ENCODE measurements at places on chromosomes 6 and 20. TPM values are rescaled to one million over a fixed set of nuclear protein-coding genes. Genes with fewer than 3 reads are reported as not detected.

AIF1 gene
- total RNA-seq: 2.3 TPM

LIME1 gene
- total RNA-seq: 14.0 TPM

TNNC2 gene
- not detected for total RNA-seq

DNA sequence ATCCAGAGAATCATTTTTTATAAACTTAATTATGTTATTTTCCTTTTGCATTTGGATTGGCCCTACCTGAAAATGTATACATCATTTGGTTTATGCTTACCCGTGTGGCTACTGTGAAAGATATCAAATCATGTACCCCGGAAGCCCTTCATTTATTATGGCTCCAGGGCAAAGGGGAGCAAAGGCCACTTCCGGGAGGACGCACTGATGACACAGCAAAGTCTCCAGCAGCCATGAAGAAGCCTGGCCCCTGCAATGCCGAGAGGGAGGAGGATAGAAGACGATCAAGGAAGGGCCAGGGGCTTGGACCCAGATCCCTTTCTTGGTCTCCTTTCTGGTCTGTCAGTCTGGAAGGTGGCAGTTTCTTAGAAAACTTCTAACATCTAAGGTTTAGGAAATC is 380.3 kb upstream of the AGPAT4 start:
- DNase-seq: no peak

DNA sequence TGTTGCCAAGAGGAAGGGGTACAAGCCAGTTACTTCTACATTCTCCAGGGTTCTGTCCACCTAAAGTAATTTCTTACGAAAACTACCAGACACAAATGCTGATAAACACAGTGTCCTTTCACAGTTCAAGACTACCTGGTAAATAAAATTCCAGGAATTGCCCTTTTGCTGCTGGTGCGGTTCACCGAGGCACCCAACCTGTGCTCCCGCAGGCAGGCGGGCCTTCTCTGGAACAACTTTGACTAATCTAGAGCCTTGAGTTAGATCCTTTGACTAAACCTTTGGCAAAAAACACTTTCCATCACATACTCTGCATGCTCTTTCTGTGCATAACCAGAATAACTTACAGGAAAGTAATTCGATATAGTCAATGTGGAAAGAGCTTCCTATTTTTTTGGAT is 107.0 kb downstream of the HUS1B start:
- no peak for DNase-seq

GRCh38 chr20:10672624-10673127 is 1.1 kb downstream of the JAG1 start:
- DNase-seq: peak; percentile 66

GRCh38 chr6:31690231-31691077 is 9.6 kb upstream of the LY6G5C start:
- DNase-seq: no peak

DNA sequence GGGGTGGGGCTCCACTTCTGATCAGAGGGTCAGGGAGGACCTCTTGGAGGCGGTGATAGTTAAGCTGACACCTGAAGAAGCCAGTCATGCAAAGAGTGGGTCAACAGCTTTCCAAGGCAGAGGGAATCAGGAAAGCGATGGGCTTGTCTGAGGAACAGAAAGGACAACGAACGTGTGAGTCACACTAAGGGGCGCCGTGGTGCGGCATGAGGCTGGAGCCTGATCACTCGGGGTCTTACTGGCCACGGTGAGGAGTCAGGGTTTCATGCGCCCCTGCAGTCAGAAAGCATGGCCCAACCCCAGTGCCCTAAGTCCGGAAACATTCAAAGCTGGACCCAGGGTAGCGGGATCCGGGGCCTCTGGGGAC is 50.6 kb upstream of the SLC32A1 start:
- DNase-seq: no peak

DNA sequence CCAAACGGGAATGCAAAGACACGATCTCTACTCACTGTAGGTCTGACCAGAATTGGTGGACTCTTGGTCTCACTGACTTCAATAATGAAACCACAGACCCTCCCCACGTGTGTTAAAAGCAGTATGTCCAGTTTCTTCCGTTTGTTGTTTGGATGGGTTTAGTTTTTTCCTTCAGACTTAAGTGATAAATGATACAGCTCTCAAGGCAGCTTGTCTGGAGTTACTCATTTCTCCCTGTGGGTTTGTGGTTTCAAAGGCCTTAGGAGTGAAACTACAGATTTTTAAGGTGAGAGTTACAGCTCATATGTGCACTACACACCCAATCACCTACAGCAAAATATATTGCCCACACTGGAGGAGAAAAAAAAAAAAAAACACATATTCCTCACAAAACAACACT is 86.7 kb upstream of the STMND1 start:
- no peak for DNase-seq

- DNase-seq: no peak
Observed at GRCh38 chr20:12924126-12924525, 84.6 kb upstream of the SPTLC3 start.

GRCh38 chr20:48799328-48800105 is 28.3 kb downstream of the PREX1 start:
- no peak for DNase-seq

DNA sequence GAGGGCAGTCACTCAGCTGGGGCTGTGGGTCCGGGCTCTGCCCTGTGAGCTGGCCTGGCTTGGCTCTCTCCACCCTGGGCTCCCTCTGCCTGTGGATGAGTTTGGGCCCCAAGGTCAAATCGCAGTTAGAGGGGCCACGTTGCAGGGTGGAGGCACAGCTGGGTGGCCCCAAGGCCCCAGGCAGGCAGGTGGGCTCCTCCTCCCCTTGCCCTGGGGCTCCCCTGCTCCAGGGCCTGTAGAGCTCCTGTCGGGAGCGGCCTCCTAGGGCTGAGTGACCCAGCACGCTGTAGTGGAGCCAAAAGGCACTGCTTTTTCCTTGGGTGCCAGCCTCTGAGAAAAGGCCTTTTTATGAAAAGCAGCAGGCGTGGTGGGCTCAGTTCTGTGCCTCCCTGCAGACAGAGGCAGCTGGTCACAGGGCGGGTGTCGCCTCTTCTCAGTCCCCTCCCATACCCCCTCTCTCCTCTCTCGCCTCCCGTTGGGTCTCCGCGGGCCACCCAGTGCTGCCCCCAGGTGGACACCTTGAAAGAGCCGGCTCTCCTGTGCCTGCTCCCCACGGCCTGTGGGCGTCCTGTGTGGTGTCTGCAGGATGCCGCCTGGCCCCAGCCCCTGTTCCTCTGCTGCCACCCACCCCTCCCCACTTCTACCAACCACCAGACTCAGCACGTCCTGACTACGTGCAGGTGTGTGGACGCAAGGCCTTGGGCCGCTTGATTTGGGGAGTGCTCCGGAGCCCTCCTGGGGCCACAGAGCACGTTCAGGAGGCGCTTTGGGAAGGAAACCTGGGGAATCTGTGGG is 13.2 kb downstream of the SS18L1 start:
- DNase-seq: peak; percentile 70

DNA sequence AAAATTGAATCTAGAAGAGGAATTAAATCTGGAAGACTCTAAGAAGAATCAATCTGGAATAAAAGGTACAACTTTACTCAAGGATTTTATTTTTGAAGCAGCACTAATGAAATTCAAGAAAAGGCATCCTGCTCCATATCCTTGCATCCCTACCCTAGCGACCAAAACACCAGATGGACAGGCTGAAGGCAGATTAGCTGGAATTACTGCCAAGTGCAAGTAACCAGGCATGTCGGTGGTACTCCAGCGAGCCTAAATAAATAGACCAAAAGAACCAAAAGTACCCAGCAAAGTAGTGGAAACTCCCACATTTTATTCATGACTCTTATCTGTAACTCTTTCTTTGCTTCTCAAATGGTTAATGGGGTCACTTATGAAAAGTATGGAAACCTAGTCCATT is 21.0 kb downstream of the OPRM1 start:
- DNase-seq: no peak

- no peak for DNase-seq
Observed at GRCh38 chr6:126195625-126196236, 144.2 kb upstream of the CENPW start.

- DNase-seq: no peak
Observed at GRCh38 chr6:166830185-166830890, 126.0 kb downstream of the RNASET2 start.

GRCh38 chr6:163533443-163533842 is 118.9 kb downstream of the QKI start:
- no peak for DNase-seq

DNA sequence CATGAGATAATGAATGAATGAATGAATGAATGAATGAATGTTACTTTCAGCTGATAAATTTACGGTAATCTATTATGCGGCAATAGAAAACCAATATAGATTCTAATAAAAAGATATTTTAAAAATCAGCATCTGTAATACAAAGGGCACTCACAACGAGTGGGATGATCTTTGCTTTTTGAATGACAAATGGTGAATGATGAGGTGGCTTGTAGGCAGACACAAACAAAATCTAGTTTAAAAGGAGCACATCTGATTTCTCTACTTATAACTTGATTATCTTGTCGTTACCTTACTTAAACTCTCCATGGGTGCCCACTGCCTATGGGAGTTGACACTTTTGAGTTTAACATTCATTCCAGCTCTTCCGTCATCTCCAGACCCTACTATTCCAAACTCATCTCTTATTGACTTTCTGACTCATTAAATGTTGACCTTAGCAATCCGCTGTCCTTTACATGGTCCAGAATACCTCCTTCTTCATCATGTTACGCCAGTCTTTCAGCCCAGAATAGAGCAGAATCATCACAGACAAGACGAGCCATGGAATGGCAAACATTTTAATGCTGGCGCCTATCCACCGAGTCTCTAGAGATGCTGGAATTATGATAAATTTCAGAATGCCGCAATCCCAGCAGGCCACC is 41.3 kb downstream of the NHLRC1 start:
- no peak for DNase-seq

DNA sequence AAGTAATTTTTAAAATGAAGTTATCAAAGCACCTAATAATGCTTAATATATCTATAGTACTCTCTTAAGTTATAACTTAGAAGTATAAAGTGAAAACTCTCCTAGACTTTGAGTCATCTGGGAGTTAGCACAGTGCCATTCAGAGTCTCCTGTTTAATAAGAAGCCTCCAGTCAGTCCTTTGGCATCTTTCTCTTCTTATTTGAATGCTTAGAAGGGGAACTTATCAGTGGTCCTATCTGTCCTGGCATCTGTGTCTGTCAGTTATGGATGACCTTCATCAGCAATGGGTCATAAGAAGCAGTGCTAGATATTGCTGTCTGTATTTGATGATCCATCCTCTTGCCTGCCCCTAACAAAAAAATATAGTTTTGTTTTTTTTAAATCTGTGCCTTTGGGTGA is 15.2 kb downstream of the TMEM200A start:
- DNase-seq: no peak

DNA sequence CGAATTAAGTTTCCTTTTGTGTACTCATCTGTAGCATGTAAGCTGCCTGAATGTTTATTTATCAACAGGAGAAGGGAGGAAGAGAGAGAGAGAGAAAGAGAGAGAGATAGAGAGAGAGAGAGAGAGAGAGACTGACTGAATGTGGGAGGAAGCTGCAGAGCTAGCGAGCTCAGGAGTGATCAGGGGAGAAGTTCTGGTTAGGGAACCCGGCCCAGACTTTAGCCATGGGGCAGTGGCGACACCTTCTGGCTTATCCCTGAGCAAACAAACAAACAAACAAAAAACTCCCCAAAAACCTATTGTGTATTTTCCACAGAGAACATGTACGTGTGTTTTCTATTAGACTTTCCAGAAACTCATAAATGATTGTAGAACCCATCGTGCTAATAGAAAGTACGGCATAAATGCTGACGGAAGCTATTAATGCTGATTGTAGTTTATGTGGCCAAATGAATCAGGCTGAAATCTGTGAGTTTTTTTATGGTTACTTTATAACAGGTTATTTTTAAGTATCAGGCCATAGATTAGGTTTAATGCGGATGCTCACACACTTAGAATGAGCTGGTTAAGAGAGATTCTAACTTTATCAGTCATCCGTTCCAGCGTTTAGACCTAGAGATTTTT is 92.8 kb downstream of the CLIC5 start:
- DNase-seq: peak; percentile 35

DNA sequence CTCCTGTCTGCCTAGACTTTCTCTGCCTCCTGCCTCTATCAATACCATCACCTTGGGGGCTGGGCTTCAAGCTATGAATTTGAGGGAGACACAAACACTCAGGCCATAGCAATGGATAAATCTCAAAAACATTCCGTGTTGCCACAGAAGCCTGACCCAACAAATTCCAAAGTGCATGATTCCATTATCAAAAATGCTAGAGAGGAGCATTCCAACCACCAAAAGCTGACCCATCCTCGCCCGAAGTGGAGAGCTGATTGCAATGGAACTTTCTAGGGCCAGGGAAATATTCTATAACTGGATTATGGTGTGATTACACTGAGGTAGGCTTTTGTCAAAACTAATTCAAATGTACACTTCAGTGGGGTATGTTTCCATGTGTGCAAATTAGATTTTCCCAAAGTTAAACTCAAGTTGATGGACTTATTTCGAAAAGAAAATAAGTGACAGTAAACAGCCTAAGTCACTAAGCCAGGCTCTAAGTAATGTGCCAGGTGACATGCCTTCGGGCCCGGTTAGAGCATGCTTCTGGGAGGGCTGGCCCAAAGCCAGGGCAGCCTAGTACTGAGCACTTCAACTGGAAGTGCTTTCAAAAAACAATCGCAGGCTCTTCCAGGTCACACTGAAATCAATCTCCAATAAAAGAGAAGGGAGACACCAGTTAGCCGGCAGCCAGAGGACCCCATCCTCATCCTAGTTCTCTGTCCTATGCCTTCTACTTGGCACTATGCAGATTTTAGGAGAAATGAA is 142.3 kb downstream of the TBXT start:
- no peak for DNase-seq

All from body of pancreas (tissue), 4 donors.